ENCODE measurements at places on chromosomes 5 and 9.

DNA sequence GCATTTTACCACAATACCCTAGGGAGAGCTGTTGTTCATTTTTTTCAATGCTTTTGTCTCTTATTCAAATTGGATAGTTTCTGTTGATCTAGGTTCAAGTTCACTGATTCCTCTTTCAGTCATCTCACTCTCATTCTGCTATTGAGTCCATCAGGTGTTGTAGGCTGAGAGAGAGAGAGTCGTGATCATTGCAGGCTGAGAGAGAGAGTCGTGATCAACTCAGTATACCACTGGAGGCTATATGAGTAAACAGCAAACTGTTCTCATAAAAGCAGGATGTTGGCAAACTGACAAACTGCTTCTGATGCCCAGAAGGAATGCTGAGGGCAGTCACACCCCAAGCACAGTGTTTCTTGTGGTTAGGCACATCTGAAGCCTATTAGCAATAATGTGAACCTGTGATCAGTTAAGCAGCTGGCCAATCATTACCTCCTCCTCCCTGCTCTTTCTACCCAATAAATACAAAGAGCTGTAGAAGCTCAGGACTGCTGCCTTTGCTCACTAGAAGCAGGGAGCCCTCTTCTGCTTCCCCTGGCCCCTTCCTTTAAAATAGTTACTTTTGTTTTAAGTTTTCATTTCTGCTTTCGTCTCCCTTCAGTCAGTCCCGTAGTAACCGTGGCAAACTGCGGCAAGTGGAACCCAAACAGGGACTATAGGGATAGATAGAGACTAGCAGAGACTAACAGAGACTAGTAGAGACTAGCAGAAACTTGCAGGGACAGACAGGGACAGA, 476.1 kb upstream of the ACO1 start:
- no peak for DNase-seq

DNA sequence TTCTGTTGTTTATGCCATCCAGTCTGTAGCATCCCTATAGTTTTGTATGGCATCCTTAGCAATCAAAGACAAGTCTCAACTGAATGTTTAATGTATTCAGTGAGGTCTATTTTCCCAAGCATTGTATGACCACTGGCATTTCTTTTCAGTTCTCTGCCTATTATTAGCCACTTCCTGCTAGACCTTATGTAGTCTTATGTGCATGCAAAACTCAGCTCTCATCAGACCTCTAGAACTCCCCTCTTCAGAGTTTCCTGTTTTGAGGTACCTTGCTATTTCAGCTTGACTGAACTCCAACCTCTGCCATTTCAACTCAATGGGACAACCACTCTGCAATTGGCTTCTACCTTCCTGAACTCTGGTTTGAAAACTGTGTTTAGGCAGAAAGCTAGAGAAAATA, 113.2 kb downstream of the SLC25A46 start:
- no peak for DNase-seq

GRCh38 chr5:139186261-139186660, 11.9 kb downstream of the SIL1 start:
- DNase-seq: no peak

DNA sequence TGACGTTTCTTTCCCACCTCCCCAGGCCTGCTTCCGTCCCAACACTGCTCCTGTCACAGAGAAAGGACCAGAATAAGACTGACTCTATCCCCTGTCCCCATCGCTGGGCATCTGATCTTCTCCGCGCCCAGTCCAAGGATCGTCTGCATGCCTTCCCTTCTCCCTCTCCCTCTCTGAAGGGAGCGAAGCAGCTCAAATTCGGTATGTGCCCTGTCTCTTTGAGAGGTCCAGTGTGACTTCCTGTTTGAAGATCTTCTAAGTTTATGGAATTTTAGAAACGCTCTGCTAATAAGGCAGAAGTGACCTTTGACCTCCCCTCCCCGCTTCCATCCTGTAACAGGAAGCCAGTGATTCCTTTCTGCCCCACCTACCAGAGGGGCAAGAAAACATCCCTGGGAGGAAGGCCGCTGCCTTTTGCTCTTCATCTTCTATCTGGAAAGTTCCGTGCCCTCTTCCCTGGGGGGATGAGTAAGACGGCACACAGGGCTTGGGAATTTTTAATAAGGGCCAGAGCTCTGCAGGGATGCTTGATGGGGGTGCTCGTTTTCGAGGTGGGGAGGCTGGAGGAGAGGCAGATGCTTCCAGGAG, 40.7 kb upstream of the RNU6ATAC start:
- no peak for DNase-seq

DNA sequence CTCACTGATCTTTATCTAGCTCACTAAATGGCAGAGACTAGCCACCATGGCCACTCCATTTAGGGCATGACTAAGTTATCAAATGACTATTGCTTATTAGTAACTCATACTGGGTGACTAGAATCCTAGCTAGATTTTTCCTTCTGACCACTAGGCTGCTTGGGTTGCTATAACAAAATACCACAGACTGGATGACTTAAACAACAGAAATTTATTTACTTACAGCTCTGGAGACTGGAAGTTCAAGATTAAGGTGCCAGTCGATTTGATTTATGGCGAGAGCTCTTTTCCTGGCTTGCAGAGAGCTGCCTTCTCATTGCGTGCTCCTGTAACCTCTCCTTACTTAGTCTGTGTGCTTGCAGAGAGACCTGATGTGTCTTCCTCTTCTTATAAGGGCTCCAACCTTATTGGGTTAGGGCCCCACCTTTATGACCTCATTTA, 55.0 kb upstream of the APC start:
- no peak for DNase-seq

- DNase-seq: no peak
Measured at GRCh38 chr5:62284946-62285891, 20.8 kb upstream of the KIF2A start.

GRCh38 chr5:158066076-158066475, 207.1 kb upstream of the CLINT1 start:
- DNase-seq: no peak

GRCh38 chr9:89339807-89340206, 21.5 kb downstream of the SECISBP2 start:
- DNase-seq: no peak

- DNase-seq: no peak
Measured at GRCh38 chr9:128116104-128117083, 11.1 kb downstream of the PTGES2 start.

DNA sequence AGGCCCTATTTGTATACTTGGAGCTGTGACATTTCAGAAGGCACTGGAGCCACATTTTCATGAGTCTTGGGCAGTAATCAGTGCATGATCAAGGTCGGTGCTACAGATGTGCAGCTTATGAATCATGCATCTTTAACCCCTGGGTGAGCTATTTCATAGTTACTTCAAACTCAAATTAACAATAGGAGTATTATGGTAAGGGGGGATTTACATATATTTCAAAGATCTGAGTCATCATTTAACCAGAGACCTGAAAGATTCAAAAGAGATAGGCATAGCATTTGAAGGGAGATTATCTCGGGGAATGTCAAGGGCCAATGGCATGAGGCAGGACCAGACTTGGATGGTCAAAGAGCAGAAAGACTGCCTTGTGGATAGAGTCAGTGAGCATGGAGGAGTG, 169.0 kb upstream of the GRIN3A start:
- no peak for DNase-seq

- no peak for DNase-seq
Measured at GRCh38 chr5:107376546-107377276, 294.0 kb downstream of the EFNA5 start.

DNA sequence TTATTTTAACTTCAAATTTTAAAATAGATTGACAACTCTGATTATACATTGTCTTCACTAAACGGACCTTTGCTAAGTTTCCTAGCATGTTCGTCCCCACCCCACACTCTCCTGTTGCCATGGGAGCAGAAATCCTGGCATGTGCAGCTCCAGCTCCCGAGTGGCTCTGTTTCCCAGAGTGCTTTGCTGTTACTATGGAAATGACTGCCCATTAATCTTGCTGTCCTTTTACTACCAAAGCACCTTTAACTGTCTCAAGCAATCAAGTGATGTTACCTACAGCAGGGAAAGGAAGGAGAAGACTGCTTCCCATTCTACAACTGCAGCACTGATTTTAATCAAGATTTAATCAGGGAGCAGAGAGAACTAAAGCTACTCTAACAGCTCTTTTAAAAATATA, 212.0 kb upstream of the KIF2A start:
- no peak for DNase-seq

GRCh38 chr5:168315416-168316138, 24.1 kb downstream of the WWC1 start:
- no peak for DNase-seq

DNA sequence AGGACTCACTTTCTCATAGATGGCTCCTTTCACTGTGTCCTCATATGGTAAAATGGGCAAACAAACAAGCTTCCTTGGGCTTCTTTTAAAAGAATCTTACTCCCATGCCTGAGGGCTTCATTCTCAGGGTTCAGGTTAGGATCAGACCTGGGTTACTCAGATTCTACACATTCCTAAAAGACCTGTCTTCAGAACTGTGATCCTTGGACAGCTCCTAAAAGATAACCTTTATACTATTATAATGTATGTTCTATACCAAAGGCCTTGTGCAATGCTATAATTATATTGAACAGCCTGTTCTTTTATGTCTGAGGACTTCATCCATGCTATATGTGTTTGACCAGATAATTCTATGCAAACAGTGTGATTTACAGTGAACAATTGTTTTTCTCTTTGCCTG, 264.4 kb upstream of the CDH10 start:
- no peak for DNase-seq

- no peak for DNase-seq
Measured at GRCh38 chr9:96169901-96170300, 132.1 kb downstream of the HSD17B3 start.

DNA sequence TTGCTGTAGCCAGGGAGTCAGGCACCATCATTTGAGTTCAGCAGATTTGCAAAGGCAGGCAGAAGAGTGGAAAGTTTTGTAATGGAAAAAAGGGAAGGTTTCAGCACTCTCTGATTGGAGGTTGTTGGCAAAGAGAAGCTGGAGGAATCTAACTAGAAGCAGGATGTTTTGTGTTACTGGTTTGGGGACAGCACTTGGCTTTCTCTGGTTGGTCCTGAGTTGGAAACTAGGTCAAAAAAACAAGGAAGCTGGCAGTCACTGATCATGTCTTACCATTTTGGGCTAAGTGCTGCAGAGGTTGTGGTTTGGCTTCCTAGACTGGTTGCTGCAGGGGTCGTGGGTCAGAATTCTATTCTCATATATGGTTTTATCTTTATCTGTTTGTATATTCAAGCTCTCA, 189.8 kb downstream of the DRD1 start:
- DNase-seq: no peak

GRCh38 chr5:126448720-126449119, 25.5 kb downstream of the GRAMD2B start:
- no peak for DNase-seq

DNA sequence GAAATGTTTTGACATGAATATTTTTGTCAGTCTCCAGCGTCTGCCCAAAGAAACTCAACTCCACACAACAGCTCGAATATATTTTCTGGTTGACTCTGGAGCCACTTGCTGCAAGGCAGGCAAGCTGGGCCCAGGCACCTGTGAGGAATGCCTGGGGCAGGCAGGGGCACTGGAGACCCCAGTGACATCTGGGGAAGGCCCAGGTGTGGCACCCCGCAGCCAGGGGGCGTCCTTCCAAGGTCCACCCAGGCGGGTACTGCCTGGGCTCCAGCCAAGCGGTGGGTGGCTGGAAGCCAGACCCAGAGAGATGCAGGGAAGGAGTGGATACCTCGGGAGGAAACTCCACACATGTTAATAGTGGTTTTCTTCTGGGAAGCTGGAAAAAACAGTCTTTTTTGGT, 125.9 kb downstream of the PHF2 start:
- DNase-seq: no peak

DNA sequence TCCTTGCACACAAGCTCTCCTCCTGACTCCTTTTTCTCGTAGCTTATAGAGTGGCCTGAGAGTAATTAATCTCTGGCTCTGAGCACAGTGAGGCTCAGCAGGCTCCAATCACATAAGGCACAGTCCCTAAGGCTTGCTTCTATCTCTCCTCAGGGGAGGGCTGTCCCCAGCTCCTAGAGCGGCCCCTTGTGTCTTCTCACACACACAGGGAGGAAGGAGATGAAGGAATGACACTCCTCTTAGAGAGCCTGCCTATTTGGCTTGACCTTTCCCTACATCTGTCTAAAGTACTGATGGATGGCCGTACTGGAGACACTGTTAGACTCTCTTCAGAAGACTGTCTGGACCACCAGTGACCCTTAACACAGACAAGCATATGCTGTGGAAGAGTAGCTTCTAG, 12.9 kb downstream of the TAS2R1 start:
- DNase-seq: no peak

DNA sequence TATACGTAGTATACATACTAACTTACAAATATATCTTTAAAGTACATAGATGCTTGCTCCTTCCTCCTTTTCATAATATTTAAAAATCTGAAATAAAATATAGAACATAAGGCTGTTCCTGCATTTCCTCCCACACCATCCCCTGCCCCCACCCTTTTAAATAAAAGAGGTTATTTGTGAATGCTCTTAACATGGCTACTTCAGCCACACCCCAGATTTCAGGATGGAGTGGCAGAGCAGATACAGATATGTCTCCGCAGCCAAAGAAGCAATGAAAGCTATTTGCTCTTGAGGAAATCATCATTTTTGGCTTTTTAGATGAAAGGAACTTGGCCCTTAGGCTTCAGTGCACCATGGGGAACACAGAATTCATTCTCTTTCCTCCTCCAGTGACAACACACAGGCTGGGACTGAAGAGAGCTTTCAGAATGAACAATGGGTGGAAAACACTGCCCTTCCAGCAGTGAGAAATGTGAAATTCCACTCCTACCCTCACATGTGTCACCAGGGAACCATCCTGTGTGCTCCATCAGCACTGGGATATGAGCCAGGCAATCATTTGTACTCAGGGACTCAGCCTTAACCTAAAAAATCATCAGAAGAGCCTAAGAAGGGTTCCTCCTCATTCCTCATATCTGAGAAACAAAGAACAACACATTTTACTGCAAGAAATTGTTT, 134.3 kb downstream of the PPP2R2B start:
- no peak for DNase-seq

DNA sequence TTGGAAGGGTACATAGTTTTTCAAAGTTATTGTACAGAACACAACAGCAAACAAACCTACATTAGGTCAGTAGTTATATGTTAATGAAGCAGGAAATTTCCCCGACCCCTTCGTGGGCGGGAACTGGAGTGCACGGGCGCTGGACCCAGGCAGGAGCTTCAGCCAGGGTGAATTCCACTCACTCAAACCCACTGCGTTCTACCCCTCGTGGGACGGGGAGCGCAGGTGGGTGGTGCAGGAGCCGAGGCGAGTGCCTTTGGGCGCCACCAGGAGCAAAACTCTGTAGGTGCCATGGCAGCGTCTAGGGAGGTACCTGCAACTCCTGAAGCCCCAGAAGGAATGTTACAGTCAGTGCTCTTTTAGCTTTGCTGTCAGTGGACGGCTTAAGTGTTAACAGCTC, 29.6 kb upstream of the ERAP1 start:
- DNase-seq: no peak

- DNase-seq: no peak
Measured at GRCh38 chr5:81226949-81227348, 6.2 kb upstream of the CKMT2 start.
